ENCODE measurements at places on chromosomes 3 and 15.

DNA sequence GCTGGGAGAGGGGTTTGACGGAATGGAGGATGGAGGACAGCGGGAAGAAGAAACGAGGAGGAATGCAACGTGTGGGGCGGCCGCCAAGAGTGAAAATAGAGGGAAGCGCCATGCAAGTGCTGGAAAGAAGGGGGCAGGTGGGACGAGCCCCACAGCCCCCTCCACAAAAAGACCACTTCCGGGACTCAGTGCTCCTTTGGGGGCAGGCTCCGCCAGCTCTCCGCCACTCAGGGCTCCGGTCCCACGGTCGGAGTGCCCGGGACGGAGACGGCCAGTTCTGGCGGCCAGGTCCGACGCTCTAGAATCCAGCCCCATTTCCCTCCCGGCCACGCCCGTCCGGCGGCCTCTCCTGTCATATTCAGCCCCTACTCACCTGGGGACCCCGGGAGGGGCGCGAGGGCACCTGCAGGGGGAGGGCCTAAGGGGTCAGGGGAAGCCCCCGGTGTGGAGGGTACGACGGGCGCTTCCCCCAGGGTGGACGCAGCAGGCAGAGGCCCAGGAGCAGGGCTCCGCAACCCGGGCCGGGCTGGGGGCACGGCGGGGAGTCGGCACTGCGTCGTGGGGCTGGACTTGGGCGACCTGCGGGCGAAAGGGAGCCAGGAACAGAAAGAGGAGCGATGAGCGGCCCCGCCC is 25.5 kb upstream of the CSPG4 start:
- no peak for DNase-seq

DNA sequence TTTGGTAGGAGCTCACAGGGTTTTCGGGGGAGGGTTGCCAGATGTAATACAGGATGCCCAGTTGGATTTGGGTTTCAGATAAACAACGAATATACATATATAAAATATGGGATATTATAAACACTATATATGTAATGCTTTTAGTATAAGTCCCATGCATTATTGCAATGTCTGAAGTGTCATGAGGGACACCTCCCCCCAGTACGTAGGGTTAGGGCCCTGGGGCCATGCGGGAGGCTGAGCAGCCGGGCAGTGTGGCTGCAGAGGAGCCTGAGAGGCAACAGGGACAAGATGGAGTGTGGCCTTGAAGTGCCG is 148.9 kb downstream of the SMAD6 start:
- DNase-seq: no peak

DNA sequence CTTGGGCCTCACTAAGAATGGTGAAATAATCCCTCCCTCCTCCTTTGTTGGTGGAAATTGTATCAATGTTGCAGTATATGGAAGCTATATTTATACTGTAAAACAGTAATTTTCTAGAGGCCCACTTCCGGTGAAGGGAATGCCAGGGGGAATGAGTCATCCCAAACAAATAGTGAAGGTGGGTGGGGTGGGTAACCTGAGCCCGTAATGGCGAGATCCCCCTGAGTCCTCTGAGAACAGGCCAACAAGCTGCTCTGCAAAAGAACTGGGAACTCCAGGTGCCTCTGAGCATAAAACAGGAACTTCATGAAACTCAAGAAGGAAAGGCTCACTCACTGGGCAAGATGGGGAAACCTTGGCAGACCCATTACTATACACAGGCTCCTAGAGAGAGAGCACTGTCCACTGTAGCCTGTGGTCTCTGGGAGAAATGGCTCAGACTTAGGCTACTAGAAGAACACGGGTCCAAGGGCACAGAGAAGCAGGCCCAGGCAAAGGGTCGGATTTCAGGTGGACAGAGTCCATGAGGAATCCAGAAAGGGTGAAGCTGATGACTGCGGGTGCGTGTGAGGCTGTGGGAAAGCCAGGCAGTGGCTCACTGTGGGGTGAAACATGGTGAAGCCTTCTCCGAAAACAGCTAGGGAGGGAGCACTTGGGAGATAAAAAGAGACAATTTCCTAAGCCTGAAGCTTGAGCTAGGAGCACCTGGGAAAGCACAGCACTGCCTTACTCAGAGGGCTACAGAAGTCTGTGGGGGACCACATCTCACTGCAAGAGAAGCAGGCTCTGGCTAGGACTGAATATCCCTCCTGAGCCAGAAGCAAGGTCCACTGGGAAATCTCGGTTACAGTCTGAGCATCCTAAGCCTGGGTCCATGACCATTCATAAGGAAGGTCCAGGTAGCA is 19.8 kb downstream of the LARP6 start:
- DNase-seq: no peak

- no peak for DNase-seq
Observed at GRCh38 chr15:69499521-69500211, 47.0 kb downstream of the RPLP1 start.

- no peak for DNase-seq
Observed at GRCh38 chr3:178743297-178743696, 207.1 kb downstream of the KCNMB2 start.

- no peak for DNase-seq
Observed at GRCh38 chr3:140766465-140766864, 88.6 kb downstream of the TRIM42 start.

- no peak for DNase-seq
Observed at GRCh38 chr3:34065901-34066300, 267.5 kb downstream of the PDCD6IP start.

DNA sequence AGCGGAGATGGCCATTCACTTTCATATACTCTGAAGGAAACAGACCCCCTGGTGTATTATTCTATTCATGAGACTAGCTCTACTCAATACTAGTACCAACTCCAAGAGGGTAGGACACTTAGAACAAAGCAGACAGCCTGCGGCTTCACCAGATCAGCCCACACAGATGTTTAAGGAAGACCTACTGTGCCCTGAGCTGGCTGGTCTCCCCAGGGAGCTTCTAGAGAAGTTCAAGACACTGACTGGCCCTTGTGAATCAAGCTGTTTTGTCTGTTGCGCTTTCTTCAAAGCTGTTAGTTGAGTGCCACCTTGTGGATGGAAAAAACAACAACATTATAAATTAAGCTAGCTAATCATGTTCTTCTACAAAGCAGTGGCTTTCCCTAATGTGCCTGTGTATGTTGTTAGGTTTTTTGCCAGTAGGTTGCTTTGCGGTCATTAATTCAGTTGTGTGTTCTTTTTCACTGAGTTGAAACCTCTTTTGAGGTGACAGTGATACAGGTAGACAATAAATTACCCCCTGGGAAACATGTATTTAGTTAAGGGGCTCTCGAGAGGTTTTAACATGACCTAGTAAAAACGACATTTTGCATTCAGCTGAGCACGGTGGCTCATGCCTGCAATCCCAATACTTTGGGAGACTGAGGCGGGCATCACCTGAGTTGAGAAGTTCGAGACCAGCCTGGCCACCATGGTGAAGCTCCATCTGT is 64.2 kb upstream of the MYZAP start:
- DNase-seq: peak; percentile 27

DNA sequence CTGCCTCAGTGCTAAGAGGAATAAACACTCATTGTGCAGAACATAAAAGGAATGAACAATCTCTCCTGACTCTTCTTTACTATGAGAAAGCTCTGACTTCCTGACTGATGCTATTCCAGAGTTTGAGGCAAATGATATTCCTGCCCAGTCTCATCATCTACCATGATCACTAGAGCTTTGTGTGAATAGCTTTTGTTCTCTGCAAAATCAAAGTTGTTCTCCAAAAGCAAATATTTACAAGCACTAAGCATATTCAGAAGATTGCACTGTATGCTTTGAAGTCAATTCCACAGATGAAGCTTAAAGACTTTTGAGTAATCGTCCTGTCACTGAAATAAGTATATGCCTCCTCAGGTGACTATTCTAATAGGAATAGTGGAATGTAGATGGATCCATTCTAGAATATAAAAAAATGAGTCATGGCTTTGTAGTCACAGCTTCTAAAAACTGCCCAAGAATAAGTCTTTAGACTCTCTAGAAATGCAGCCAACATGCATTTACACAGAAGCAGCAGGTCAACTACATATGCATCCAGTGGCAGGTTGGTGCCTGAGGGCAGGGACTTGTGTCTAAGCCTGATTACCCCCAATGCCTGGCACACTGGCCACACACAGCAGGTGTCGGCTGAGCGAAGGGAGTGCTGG is 34.6 kb downstream of the TNFAIP8L3 start:
- DNase-seq: no peak

DNA sequence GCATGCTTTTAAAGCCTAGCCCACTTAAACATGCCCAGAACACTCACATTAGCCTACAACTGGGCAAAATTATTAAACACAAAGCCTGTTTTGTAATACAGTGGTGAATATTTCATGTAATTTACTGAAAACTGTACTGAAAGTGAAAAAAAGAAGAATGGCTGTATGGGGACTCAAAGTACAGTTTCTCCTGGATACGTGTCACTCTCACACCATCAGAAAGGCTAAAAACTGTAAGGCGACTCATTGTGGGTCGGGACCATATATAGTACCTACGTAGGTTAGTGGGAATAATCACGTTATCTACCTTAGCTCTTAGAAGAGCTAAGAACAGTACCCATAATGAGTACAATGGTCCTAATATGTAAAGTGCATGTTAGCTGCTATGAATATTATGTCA is 80.2 kb upstream of the SPATA12 start:
- no peak for DNase-seq

DNA sequence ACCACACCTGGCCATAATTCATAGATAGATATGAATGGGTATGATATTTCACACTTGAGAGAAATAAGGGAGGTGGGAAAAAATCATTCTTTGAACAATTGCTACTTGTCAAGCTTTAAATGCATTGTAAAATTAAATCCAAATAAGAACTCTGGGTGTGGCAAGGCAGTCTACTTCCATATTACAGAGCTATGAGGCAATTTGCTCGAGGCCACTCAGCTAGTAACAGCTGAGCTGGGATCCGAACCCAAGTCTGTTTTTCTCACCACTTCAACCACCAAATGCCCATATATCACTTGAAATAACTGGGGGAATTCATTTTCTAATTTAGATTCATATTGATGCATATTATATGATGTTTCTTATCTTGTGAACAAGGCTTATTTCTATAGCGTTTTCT is 482.2 kb upstream of the ADAMTS9 start:
- DNase-seq: no peak

DNA sequence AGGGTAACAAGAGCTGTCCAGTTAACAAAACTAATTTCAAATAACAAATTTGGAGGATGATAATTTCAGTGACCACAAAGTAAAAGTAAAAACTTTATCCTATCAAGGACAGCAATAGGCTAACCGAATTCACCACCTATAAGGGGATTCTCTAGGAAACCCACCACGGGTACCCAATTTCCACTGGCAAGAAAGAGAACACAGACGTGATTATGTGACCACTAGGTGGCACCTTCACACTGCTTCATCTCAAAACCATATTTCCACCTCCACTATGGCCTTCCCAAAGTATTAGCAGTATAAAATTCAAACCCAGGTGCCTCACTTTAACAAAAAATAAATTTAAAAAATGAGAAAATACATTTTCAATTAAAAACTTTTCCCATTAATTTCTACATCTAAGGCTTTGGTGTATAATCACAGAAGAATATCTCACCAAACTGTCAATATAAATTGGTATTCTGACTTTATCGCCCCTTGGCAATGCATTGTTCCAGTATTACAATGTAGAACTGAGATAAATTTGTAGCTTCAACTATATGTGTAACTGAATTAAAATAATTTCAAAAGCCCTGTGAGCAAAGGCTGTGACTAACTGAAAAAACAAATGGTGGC is 96.5 kb downstream of the FSIP1 start:
- DNase-seq: peak; percentile 52

- DNase-seq: no peak
Observed at GRCh38 chr3:152184971-152185686, 83.6 kb upstream of the MBNL1 start.

GRCh38 chr15:64847016-64847415 is 5.3 kb downstream of the PLEKHO2 start:
- no peak for DNase-seq

DNA sequence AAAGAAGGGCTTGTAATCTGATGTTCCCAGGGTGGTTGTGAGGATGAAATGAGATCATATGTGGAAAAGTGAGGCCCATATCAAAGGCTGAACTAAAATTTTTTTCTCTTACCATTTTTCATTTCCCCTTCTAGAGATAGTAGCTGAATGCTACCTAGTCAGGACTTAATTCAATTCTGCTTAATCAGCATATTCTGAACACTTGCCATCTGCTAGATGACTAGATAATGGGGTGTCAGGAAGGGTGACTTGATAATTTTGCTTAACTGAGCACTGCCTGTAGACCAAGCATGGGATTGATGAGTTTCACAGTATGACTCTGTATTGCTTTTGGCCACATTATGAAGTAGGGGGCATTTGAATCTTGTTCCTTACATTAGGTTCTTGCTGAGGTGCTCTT is 136.2 kb downstream of the CHST2 start:
- DNase-seq: no peak

GRCh38 chr15:48242015-48242414 is 35.9 kb downstream of the SLC12A1 start:
- no peak for DNase-seq

GRCh38 chr3:153829606-153830170 is 291.5 kb upstream of the ARHGEF26 start:
- no peak for DNase-seq

DNA sequence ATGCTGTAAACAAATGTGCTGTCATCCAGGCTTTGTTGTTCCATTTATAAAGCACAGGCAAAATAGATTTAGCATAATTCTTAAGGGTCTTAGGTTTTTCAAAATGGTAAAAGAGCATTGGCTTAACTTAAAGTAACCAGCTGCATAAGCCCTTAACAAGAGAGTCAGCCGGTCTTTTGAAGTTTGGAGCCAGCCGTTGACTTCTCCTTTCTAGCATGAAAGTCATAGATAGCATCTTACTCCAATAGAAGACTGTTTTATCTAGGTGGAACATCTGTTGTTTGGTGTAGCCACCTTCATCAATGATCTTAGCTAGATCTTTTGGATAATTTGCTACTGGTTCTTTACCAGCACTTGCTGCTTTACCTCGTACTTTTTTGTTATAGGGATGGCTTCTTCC is 297.5 kb upstream of the DCBLD2 start:
- no peak for DNase-seq

DNA sequence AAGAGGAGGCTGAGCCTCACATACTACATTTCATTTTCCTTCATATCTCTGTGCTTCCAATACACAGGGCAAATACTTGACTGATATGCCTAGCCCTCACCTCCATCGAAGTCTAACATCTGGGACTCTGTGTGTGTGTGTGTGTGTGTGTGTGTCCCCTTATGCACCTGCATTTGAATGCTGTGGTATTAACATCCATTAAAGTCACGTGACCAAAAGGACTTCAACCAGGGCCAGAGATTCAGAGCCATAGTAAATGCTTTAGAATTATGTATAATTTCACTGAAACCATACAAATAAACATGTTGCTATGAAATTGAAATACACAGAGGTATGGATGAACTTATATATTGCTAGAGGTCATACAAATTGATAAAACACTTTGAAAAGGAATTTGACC is 165.8 kb upstream of the SEMA6D start:
- DNase-seq: no peak

GRCh38 chr3:131109156-131109555 is 82.5 kb downstream of the NEK11 start:
- DNase-seq: no peak

GRCh38 chr3:101513419-101513986 is 491 bp upstream of the SENP7 start:
- no peak for DNase-seq

GRCh38 chr15:94673801-94674200 is 442.4 kb downstream of the MCTP2 start:
- DNase-seq: no peak

Measured in CD4-positive, alpha-beta T cell treated with Interleukin-2 at 100 ng/mL for 4 hours (primary cell).